ENCODE measurements at places on chromosomes 4 and X.

DNA sequence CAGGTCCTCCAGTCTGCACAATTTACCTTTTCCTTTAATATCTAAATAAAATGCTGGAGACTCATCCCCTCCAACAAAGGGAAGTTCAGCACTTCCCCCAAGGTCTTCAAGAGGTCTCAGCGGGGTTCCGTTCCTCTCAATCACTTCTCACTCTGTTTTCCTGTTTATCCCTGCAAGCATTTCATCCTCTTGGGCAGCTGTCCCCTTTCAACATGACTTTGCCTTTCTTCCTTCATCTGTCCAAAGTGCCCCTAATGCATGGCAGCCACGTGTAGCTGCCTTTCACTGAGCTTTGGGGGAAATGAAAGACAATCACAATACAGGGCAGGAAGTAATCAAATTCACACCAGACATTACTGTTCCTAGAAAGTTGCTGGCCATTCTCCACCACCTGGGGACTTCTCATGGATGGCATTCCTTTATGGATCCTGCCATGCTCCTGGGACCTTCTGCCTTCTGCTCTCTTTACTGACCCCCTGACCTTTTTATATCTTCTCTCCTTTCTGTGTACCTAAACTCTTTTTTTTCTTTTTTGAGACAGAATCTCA, 79.7 kb upstream of the USP9X start:
- no peak for DNase-seq

GRCh38 chrX:11269006-11269405, 24.2 kb upstream of the AMELX start:
- DNase-seq: no peak

DNA sequence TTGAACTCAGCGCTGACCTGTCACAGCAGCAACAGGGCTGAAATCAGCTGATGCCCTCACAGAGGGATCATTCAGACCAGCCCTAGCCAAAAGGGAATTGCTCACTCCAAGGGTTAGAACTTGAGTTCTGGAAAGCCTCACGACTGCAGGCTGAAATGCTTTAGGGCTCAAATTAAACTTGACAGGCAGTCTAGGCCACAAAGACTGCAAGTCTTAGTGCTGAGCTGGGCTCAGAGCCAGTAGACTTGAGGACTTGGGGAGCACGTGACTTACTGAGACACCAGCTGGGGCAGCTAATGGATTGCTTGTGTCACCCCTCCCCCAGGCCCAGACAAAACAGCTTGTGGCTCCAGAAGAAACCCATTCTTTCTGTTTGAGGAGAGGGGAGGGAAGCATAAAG, 119.0 kb upstream of the SLC6A14 start:
- peak; percentile 16 for DNase-seq

DNA sequence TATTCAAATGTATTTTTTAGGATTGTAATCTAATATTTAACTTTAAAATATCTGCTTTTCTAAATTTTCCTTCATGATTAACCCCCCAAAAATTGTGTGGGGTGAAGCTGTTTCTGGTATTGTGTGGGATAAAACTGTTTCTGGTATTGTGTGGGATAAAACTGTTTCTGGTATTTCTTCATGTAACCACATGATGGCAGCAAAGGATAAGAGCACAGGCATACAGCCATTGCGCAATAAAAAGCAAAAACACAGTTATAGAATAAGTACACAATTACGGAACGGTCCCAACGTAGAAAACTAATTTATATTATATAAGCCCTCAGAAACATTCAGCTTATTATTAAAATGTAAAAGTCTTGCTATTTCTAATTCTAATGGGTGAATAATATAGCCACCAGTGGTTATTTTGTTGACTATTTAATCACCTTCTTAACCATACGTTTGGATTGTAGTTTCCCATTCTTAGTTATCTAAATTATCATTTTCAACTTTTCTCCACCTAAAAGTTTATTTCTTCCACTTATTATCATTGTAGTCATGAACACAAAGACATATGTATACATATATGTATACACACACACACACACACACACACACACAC, 333.9 kb upstream of the FSTL5 start:
- DNase-seq: no peak

DNA sequence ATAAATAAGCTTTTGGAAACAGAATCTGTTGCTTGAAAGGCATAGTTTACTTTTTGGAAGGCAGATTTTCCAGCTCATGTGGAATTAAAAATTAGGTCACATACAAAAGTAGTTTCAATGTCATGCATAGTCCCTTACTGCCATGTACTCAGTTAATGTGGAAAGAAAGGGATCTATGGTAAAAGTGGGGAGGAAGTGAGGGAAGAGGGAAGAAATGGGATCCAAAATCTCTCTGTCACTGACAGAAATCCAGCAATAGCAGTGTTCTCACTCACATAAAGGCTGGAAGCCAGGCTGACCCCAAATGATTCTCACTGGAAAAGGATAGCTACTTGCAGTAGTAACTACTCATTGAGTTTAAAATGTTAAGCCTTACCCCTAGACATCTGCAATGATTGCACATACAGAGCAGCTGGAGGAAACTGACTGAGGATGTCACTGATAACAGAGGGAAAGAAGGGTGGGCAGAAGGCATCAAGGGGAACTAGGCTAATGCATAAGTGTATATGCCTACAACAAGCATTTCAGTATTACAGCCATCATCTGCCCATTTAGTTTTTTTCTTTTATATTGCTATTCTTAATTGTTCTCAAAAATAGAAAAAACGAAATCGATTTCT, 445.6 kb downstream of the FAT4 start:
- no peak for DNase-seq

DNA sequence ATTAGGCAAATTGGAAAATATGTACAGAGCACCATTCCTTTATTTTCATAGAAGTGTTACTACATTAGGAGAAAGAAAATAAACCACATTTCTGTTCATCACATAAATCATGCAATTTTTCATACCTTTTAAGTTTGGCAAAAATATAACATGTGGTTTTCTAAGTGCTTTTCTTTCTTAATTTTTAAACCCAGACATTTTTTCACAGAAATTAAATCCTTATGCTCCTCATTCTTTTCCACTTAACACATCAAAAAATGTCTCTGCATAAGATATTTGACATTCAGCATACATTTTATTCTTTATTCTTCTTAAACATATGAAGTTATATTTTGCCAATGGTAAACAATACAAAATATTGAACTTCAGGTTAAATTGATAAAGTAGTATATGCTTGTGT, 826.6 kb upstream of the SLIT2 start:
- DNase-seq: no peak

GRCh38 chr4:181077341-181077740, 1165.9 kb upstream of the TENM3 start:
- DNase-seq: no peak

DNA sequence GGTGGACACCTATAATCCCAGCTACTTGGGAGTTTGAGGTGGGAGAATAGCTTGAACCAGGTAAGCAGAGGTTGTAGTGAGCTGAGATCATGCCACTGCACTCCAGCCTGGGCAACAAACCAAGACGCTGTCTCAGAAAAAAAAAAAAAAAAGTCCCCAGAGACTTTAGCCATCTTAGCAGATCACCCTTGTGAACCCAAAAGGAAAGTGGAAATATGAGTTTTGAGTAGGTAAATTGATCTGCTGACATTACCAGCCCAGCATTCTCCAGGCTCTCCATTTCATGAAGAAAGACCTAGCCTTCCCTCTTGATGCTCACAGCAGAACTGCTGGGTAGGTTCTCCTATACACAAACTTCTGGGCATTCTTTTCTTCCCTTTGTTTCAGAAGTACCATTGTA, 24.5 kb upstream of the HNRNPD start:
- no peak for DNase-seq

- no peak for DNase-seq
These were observed 317.4 kb downstream of the IQCM start for GRCh38 chr4:149498246-149498645.

- DNase-seq: no peak
These were observed 184.5 kb downstream of the KIT start for GRCh38 chr4:54842226-54842625.

DNA sequence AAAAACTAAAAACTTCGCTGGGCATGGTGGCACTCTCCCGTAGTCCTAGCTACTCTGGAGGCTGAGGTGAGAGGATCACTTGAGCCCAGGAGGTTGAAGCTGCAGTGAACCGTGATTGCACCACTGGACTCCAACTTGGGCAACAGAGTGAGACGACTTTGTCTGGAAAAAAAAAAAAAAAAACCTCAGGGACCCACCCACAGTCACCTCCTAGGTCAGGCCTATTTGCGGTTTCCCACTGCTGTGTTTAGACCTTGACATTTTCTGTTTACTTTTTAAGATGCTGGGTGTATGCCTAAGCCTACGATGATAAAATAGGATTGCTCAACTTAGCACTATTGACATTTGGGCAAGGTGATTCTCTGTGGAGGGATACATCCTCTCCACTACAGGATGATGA, 197.4 kb upstream of the TBL1X start:
- DNase-seq: no peak

DNA sequence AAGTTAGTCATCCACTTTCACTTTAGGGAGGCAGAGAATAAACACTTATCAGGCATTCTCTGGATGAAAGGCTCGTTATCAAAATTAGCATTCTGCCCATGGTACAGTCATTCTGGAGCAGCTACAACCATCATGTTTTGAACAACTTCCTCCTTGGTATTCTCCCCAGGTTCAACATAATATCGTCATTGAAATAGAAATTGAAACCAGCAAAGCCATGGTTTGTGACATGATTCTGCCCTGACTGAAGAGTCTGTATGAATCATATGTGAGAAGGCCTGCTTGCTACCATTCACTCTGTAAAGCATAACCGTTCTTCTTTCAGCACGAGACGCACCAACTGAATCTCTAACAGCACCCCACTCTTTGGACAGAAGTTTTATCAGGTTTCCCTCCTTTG, 127.5 kb upstream of the RADX start:
- DNase-seq: no peak

- DNase-seq: no peak
These were observed 37.4 kb downstream of the EDA2R start for GRCh38 chrX:66601522-66601921.

- DNase-seq: no peak
These were observed 31.8 kb downstream of the USP11 start for GRCh38 chrX:47264483-47265173.

DNA sequence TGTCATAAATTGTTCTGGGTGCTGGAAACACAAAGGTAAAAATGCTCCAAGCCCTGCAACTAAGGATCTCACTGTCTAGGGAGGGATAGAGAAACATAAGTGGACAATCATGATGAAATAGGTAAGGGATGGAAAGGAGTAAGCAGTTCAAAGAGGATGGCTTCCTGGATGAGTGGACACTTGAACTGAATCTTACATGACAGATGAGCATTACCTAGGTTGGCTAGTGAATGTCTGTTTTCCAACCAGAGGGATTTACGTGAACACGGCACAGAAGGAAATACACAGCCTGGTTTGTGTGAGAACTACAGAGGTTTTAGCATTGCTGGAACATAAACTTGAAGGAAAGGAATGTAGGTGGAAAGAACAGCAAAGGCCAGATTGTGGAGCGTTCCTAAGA, 150.2 kb upstream of the GALNT7 start:
- no peak for DNase-seq

- no peak for DNase-seq
These were observed 194.0 kb downstream of the PCDH19 start for GRCh38 chrX:100216083-100216482.

DNA sequence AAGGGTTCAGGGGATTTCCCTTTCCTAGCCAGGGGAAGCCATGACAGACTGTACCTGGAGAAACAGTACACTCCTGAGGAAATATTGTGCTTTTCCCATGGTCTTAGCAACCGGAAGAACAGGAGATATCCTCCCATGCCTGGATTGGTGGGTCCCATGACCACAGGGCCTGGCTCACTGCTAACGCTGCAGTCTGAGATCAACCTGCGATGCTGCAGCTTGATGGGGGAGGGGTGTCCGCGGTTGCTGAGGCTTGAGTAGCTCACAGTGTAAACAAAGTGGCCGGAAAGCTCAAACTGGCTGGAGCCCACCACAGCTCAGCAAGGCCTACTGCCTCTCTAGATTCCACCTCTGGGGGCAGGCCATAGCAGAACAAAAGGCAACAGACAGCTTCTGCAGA, 819.5 kb downstream of the TECRL start:
- no peak for DNase-seq

GRCh38 chrX:30653415-30654131, at the start of gene GK:
GK (plus strand) TSS chrX:30653423; CDS start chrX:30653538, 115 bp downstream.
- peak; percentile 5 for DNase-seq

GRCh38 chrX:18377796-18378195, 23.3 kb upstream of the SCML2 start:
- no peak for DNase-seq

DNA sequence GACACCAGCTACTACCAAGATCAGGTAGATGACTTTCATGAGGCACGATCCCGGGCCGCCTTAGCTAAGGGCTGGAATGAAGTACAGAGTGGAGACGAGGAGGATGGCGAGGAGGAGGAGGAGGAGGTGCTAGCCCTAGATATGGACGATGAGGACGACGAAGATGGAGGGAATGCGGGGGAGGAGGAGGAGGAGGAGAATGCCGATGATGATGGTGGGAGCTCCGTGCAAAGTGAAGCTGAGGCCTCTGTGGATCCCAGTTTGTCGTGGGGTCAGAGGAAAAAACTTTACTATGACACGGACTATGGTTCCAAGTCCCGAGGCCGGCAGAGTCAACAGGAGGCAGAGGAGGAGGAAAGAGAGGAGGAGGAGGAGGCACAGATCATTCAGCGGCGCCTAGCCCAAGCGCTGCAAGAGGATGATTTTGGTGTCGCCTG, 481 bp downstream of the UTP3 start:
- DNase-seq: no peak

DNA sequence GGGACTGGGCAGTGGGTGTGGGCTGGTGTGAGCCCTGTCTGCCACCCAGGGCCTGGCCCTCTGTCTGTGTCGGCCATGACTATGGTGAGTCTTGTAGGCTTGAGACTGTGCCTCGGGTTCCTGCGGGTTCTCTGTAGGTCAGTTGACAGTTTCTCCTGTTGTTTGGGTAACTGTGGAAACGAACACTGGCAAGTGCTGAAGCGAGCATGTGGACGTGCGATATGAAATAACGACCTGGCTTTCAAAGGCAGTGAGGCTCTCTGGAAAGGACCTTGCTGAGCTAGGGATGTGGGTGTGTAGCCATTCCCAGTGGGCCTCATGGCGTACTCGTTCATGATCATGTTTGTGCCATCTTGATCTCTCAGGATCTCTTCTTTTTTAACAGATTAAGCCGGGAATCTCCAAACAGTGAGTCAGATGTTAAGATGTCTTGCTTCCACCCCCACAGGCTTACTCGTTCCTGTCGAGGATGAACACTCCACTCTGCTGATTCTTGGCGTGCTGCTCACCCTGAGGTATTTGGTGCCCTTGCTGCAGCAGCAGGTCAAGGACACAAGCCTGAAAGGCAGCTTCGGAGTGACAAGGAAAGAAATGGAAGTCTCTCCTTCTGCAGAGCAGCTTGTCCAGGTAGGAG, 41.3 kb downstream of the HTT start:
- no peak for DNase-seq

Measured in hippocampal formation (tissue), 2 donors.